Fibroblast of skin of abdomen (primary cell): ENCODE measurements at places on chromosomes 2 and 18.

- DNase-seq, result no peak
Measured at GRCh38 chr2:177635696-177636095, 243.1 kb downstream of the AGPS start.

- DNase-seq, result no peak
Measured at GRCh38 chr2:57100436-57100835, 916.6 kb downstream of the CCDC85A start.

- DNase-seq, result no peak
Measured at GRCh38 chr2:135255208-135255607, 203.1 kb downstream of the RAB3GAP1 start.

- no peak for DNase-seq
Measured at GRCh38 chr18:64956465-64956864, 794.3 kb upstream of the CDH7 start.

DNA sequence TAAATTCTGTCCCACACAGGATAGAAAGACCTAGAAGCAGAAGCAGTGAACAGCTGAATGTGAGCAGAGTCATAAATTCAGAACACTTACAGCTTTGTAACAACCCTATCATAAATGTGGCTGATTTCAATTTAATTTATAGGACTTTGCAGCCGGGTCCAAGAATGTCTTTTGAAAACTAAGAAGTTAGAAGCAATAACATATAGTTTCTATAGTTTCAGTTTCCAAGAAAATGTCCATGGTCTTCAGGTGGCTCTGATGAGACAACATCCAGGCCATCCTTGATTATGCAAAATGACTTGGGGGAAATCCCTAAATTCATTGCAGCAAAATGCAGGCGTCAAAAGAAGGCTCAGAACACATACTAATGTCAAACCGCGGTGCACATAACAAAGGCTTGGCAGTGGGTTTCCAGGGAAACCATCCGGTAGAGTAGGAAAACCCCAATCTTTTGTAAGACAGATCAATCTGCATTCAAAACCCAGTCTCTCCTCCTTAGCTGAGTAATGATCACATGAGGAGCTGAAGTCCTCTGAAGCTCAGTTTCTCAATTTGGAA, 442.2 kb upstream of the ID2 start:
- peak; percentile 67 for DNase-seq

- DNase-seq, result no peak
Measured at GRCh38 chr2:145909175-145909755, 1389.3 kb upstream of the ZEB2 start.

DNA sequence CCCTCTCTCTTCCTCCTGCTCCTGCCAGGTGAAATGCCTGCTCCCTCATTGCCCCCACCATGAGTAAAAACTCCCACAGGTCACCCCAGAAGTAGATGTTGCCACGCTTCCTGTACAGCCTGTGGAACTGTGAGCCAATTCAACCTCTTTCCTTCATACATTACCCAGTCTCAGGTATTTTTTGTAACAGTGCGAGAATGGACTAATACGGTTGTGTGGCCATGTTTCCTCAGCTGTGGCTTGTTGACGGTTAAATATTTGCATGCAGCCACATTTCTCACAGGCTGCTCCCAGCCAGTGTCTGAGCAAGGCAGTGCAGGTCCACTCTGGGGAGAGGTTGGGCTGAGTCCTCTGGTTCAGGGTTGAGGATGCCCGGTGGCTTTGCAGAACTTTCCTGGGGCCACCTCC, 27.8 kb upstream of the COPS8 start:
- no peak for DNase-seq

DNA sequence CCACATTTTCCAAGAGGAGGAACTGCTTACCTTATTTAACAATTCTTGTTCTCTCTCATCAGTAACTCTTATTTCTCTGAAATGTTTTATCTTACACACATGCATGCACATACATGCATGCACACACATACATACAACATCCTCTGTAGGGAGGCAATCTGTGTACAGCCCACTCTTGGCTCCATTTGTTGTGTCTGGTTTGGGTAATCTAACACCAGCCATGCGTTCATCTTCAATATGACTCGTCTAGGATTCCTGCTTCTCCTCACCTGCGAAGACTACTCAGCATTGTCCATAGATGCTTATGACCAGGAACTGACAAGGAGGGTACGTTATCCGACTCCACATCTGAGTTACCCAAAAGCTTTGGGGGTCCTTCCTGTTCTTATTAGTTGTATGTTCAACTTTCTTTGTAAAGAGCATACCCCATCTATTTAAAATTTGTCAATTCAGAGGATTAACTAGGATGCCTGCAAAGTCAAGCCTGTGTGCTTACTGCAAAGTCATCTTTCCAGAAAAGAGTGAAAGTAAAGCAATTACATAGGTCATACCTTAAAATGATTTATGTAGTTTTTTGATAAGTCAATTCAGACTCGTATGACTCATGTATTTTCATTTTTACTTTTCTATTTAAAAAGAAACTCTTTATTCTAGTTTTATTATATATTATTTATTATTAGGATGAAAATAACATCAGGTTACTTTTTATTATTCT, 18.2 kb downstream of the LYPD6B start:
- DNase-seq, result no peak

DNA sequence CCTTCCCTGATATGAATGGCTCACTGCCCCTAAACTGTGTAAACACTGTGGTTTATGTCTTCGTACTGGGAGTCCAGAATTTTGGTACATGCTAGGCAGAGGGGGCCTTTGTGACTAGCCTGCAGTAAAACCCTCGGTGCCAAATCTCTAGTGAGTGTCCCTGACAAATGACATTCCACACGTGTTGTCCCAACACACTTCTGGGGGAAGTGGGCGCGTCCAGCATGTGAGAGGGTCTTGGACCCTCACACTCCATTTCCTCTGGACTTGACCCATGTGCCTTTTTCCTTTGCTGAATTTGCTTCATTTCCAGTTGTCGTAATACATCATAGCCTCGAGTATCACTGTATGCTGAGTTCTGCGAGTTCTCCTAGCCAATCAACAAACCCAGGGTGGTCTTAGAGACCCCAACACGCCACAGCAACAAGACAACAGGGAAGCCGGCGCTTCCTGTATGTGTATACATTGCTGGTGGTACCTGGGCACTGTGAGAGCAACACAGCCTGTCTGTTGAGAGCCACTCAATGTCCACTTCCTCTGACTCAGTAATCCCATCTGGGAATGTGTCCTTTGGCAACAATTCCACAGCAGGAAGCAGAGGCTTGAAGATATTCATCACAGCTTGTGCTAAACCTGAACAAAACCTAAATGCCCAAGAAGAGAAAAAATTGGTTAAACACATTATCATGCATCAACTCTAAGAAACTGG, 26.9 kb upstream of the SLC66A3 start:
- DNase-seq, result peak; percentile 60

GRCh38 chr2:46268196-46268595, 29.0 kb upstream of the EPAS1 start:
- no peak for DNase-seq

DNA sequence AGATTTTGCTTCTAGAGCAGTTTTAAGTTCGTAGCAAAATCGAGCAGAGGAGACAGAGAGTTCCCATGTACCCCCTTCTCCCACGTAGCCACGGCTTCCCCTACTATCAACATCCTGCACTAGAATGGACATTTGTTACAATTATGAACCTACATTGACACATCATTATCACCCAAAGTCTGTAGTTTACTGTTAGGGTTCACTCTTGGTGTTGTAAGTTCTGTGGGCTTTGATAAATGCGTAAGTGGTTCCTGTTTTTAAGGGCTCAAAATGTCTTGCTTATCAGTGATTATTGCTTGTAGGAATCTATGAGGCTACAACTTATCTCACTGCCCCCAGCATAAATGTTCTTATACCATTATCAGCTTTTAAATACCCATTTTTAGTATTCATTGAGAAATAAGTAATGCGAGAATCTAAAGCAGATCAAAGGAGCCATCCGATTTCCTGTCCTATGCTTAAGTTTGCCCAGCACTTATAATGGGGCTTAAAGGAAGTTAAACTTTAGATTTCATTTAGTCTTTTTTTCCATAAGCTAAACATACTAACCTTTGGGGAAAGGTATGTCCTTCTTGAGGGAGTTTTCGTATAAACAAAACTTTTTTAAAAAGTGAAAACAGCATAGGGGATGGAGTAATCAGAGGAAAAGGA, 118.7 kb downstream of the HAUS1 start:
- DNase-seq, result no peak

GRCh38 chr18:76707534-76707933, 114.8 kb upstream of the ZNF236 start:
- no peak for DNase-seq

DNA sequence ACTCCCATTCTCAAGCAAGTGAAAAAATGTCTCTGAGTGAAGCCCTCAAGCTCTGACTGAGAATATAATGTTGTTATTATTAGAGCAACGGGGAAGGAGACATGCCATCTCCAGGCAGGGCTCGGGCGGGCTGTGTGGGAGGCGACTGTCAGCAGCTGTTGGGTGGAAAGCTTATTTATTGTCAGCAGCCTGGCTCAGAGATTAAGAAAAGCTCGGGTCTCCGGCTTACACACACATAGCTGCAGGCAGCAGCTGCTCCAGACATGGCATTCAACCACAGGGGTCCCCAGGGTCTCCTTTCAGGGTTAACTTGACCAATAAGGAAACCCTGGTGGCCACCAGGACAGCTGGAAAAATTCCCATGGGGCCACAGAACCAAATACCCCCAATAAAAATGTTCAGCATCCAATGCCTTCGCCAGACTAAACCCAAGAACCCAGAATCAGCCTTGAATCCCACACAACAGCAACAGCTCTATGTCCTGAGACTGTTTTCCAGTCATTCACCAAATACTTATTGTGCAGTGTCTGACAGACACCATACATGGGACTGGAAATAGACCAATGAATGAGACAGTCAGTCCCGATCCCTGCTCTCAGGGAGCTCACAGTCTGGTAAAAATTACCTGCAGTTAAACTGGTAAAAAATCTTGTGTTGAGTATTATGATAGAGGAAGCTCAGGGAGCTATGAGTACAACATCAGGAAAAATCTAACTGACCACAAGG, 70.5 kb upstream of the RTN4 start:
- DNase-seq, result peak; percentile 86

- no peak for DNase-seq
Measured at GRCh38 chr2:203891474-203891873, 23.9 kb downstream of the CTLA4 start.

GRCh38 chr2:220961143-220961860, 610.8 kb downstream of the EPHA4 start:
- DNase-seq, result no peak

GRCh38 chr2:172440795-172441194, 13.4 kb downstream of the ITGA6 start:
- DNase-seq, result no peak

DNA sequence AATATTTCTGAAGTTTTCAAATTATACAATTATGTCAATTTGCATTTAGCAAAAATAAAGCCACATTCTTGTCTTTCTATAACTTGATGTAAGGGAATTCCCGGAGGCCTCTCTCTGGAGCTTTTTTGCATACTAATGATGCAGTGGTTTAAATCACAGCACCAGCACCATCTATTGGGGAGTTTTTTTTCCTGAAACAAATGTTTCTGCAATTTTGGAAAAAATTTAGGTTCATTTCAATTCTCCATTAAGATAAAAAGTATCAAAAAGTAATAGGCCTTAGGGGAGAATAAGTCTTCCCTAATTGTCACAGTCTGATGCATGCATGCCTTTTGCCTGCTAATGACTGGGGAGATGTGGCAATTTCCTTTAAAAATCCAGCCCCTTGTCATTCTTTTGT, 13.5 kb downstream of the CBLN2 start:
- DNase-seq, result no peak

DNA sequence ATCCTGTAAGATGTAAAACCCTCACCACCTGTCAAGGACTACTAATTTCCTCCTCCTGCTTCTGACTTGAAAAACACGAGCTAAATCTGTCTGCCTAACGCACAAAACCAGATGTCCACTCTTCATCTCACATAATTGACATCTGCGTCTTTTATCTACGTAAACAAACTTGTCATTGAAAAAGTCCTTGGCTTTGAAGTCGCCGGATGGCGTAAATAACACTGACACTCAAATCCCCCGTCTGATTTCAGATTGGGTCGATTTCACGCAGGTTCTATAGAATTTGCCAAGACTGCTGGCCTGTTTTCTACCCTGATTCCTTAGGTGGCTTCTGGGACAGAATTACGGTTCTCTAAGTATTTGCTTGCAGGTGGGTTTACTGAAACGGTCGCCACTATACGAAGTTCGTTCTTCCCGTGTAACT, 539 bp upstream of the MOB4 start:
- DNase-seq, result no peak

DNA sequence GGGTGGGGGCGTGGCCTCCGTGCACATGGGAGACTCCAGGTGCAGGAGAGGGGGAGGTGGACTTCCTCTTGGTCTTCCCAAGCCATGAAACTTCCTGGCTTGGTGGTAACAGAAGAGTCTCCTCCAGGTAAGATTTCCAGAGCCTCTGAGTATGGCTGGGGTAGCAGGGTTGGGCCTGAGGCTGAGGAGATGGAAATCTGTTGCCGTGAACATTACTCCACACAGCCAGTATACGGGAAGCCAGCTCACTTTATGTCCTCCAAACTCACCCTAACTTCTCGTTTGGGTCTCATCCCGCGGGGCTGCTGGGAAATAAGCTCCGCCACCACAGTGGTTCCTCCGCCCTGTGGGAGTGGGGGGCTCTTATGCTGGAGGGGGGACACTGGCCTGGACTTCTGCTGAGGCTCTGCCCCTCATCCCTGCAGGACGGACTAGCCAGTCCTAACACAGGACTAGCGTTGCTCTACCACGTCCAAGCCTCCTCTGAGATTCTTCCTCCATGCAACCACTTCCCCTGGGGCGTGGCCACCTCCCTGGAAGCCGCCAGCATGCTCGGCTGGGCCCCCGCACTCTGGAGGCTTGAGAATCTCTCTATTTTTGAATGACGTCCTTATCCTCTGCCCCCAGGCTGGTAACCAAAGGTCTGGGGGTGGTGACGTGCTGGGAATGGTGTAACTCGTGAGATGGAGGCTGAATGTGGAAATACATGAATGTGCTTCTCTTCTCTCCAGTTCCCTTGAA, 777 bp upstream of the RAB17 start:
- no peak for DNase-seq

GRCh38 chr18:59279193-59279592, 5.9 kb upstream of the RAX start:
- no peak for DNase-seq

GRCh38 chr2:145273840-145274239, 753.9 kb upstream of the ZEB2 start:
- DNase-seq, result peak; percentile 1

GRCh38 chr2:62741954-62742722, 36.6 kb downstream of the EHBP1 start:
- DNase-seq, result peak; percentile 74

DNA sequence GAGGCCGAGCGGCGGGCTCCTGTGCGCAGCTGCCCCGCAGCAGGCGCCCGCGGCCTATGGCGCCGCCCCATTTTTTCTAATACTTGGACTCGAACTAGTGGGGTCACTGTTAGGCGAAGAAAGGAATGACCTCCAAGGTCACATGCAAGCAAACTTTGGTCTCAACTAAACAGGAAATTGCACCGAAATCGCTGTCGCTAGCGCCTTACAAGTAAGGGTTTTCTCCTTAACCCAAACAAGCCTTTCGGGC, 339 bp downstream of the ACAA2 start:
- peak; percentile 26 for DNase-seq

DNA sequence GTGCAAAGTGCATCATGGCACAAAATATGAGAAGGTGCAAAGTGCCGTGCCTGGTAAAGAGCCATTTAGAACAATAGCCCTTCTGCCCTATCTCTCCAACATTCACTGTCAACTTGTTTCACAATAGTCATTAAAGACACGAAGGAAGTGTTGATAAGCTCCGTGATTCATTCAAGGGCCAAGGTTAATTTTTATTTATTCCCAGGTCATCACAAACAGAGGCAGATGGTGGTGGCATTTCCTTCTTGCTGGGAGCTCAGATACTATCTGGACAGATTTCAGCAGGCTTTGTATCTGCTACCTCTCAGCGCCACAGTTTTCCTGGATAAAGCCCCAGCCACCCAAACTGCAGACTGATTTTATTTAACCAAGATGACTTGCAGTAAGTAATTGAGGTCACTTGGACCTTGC, 309.3 kb downstream of the ZNF521 start:
- DNase-seq, result no peak
